Hematopoietic multipotent progenitor cell treated with erythropoietin and hydrocortisone succinate and interleukin-3 and kit ligand, for 8 days (in vitro differentiated cells): ENCODE measurements at places on chromosomes 1 and 21.
A peak's percentile ranks its signal among the peaks of the same experiment; 100 is the strongest.

GRCh38 chr1:23400324-23401114, 24.0 kb downstream of the TCEA3 start:
- DNase-seq, result no peak

GRCh38 chr1:47875831-47876586, 121.2 kb downstream of the TRABD2B start:
- no peak for DNase-seq

- no peak for DNase-seq
Observed at GRCh38 chr1:94014635-94015488, 105.6 kb upstream of the GCLM start.

DNA sequence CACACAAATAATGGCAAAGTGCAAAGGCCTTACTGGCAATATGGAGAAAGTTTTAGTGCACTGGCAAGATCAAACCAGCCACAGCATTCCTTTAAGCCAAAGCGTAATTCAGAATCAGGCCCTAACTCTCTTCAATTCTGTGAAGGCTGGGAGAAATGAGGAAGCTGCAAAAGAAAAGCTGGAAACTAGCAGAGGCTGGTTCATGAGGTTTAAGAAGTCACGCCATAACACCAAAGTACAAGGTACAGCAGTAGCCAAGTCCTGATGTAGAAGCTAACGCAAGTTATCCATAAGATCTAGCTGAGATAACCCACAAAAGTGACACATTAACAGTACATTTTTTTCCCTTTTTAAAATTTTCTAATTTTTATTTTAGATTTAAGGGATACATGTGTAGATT, 57.1 kb downstream of the SLC27A3 start:
- DNase-seq, result no peak

GRCh38 chr1:85339656-85340399, 63.4 kb upstream of the BCL10 start:
- DNase-seq, result no peak

- DNase-seq, result peak; percentile 75
Observed at GRCh38 chr1:112618721-112619517, at the start of gene ST7L. Gene ST7L, minus strand, starts transcription at chr1:112619141. Its CDS starts 28 bp downstream, at chr1:112619113.

DNA sequence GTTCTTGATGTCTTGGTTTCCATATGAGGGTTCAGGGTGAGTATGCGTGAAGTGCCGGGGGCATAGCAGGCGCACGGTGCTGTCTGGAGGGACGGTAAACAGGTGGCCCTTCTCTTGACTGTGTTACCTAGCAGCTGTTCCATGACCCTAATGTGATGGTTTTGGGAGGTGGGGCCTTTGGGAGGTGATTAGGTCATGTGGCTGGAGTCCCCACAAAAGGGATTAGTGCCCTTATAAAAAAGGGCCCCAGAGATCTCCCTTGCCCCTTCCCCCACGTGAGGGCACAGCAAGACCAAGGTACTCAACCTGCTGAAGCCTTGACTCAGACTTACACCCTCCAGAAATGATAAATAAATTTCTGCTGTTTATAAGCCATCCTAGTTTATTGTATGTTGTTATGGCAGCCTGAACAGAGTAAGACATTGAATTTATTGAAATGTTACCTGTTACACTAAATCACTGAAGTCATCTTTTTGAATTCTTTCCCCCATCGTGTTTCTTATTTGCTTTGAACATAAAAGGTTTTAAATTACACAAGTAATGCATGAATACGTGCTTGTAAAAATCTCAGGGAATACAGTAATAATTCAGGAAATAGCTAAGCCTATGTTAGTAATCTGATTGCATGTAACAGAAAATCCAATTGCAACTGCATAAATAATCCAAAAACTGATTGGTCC, 15.6 kb downstream of the TRAPPC10 start:
- DNase-seq, result no peak

GRCh38 chr21:35077975-35078374, 28.9 kb upstream of the RUNX1 start:
- DNase-seq, result no peak

DNA sequence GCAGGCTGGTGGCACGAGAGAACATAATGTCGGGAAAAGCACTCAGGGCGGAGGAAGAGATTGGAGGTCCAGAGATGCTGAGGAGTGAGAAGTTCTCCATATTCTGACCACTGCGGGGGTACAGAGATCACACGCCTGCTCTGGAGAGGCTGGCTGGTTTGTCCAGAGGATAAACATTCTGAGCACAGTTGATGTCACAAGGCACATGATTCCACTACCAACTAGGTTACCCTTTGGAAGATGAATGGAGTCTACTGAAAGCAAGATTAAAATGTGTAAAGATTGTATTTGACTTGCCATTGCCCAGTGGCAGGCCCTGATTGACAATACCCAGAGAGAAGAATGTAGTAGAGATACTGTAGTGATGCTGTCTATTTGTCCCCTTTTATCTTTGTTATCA, at the start of gene SPATA46:
Gene SPATA46, minus strand, starts transcription at position 164 of the 400 bp plus-strand sequence. Its CDS starts 64 bp downstream, at position 100.
- no peak for DNase-seq

GRCh38 chr1:159980076-159980475, 26.0 kb upstream of the SLAMF9 start:
- DNase-seq, result no peak

DNA sequence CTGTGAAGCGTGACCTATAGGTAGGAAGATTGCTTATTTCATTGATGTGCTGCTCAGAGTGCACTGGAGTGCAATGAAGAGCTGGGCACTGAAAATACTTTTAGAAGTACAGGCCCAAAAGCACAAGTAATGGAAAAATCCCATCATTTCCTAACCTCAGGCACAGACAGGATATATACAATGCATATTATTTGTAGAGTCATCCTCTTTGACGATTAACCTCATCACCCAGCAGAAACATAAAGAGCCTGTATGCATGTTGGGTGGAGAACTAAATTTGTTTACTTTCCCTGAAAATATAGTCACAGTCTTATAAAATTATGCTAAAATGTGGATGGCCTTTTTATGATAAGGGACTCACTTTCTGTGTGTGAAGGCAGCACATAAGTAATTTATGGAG, 98.1 kb downstream of the TNNI3K start:
- DNase-seq, result no peak

GRCh38 chr1:193406901-193407300, 220.5 kb upstream of the B3GALT2 start:
- peak; percentile 60 for DNase-seq

- DNase-seq, result no peak
Observed at GRCh38 chr1:83596331-83596730, 402.6 kb downstream of the TTLL7 start.

DNA sequence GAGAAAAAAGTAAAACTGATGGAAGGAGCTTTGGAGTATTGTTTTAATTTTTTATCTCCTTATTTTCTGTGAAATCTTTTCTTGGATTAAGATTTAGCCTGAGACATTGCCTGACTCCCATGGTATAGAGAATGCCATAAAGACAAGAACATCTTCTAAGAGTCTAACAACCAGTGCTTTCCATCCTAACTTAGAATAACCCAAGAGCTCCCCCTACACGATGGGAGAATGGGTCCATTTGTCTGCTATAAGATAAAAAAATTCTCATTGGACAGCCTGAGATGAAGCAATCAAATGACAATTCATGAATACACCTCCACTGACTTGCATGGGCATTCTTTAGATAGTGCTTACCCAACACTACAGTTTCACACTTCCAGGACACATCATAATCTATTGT, 478.1 kb downstream of the TTLL7 start:
- DNase-seq, result no peak

DNA sequence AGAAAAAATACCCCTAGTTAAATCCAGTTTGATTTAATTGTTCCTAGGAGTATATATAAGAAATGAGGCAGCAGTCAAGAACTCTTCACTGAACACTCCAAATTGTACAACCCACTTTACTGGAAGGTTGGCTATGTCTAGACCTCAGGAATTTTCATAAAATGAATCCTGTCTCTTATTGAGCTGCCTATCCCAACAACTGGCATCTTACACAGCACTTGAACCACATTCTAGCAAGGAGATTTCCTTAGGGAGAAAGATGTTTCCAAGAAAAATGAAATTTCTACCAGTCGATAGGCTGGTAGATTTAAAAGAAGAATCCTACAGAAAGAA, 16.3 kb downstream of the RNF19B start:
- no peak for DNase-seq

- DNase-seq, result no peak
Observed at GRCh38 chr1:167544447-167545093, 9.0 kb downstream of the CREG1 start.

- DNase-seq, result no peak
Observed at GRCh38 chr1:23129846-23130245, 38.8 kb downstream of the LUZP1 start.

DNA sequence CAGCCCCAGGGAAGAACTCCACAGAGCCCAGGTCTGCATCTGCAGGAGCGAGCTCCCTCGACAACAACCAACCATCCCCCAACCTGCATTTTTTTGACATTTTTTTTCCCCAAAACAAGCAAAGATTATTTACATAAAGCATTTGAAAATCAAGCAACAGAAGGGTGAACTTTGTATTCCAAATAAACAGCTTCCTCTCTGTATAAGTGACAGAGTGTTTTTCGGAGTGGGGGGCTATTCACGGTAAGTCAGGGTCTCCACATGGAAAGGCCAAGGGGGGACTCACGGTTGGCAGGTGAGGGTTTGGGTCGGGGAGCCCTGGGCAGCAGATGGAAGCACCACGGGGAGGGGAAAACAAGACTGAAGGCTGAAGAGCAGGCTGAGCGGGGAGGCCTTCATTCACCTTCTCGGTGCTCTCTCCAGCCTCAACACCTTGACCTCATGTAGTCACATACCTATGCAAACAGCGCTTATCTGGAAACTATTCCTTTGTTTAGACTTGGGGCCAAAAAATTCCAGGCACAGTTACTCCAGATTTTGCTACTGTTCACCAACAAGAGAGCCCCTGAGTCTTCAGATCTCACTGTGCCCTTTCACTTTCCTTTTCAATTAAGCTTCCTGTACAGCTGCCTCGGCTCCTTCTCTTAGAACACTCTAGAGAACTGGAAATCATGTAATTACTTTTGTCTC, 27.6 kb downstream of the C2CD2 start:
- peak; percentile 69 for DNase-seq

DNA sequence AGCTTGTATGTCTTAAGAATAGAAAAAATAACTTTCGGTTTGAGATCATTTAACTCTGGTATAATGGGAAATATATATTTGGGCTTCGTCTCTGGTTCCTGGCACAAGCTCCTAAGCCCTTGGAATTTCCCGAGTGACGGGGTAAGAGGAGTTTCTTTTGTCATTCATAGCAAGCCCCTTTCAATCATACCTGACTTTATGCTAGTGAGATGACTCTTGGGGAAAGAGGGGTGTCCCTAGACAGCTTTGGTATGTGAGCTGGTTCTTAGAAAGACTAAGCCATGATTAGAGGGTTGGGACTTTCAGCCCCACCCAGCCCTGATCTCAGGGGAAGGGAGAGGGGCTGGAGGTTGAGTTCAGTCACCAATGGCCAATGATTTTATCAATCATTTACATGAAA, 13.9 kb upstream of the MTARC1 start:
- DNase-seq, result no peak

DNA sequence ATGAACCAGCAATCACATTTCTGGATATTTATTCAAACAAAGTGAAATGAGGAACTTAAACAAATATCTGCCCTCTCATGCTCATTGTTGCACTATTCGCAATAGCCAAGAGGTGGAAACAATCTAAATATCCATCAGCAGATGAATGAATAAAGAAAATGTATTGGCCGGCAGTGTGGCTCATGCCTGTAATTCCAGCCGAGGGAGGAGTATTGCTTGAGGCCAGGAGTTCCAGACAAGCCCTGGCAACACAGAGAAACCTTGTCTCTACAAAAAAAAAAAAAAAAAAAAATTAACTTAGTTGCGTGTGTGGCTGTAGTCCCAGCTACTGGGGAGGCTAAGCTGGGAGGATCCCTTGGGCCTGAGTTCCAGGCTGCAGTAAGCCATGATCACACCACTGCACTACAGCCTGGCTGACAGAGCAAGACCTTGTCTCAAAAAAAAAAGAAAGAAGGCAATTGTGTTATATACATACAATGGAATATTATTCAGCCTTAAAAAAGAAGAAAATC, 191.4 kb downstream of the AKT3 start:
- no peak for DNase-seq

DNA sequence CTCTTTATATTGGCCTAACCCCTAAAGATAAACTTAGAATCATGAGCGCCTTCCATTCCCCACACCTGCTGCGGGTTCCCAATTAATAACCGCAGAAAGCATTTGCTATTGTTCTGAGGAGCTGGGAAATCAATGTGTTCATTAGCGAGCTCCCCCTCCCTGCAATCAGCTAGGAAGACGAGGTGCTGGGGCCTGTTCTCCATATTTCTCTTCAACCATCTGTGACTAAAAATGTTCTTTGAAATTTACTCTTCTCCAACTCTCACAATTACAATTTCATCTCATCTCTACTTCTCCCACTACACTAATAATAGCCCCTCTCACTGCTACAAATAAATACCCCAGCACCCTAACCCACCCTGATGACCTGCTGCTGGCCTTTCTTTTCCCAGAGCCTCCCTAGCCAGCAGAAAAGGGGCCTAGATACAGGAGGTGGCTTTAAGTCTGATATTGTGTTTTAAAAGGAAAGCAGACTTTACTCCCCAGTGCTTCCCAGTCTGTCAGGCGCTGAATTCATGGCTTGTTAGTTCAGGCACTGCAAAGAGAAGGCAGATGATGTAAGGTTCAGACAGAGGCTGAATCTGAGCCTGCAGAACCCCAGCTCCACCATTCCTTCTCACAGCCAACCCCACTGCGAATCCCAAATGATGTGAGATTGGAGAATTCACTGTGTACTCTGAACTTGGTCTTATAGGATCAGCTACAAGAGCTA, 477.5 kb upstream of the DAB1 start:
- no peak for DNase-seq

DNA sequence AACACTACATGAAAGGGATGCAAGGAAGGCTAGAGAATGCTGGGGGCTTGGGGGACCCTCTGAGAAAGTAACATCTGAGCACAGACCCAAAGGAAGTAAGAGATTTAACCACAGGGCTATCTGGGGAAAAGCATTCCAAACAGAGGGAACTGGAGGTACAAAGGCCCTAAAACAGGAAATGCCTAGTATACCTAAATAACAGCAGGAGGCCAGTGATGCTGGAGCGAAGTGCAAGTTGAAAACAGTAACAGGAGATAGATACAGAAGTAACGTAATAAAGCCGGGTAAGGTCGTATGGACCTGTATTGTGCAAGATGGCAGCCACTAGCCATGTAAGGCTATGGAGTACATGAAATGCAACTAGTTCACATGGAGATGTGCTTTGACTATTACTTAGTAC, 52.1 kb downstream of the CD34 start:
- DNase-seq, result no peak

- DNase-seq, result no peak
Observed at GRCh38 chr1:57845041-57845440, 421.2 kb upstream of the DAB1 start.

DNA sequence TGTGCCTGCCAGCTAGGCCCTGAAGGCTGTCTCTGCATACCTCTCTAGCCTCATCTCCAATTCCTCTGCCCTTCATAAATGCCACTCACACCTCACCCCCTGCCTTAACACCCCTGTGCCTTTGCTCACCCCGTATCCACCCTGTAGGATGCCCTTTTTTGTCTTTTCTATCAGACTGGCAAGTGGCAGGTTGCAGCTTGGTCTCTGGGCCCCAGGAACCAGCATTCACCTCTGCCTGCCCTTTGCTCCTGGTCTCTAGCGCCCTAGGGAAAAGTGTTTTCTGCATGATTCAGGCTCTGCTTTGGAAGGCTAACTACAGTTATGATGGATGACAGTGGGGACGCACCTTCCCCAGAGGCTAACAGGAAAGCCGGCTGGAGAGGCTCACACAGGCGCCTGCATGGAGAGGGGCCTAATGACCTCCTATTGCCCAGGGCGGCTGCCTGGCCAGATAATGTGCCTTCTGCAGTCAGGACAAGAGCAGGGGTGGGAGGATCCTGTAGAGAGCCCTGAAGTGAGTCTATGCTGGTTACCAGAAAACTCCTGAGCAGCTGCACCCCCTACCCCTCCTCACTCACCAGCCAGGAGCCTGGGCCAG, 11.2 kb downstream of the KANK4 start:
- no peak for DNase-seq

GRCh38 chr21:33380483-33380998, 22.7 kb upstream of the IFNGR2 start:
- DNase-seq, result peak; percentile 93
